Mesendoderm (in vitro differentiated cells): ENCODE measurements at places on chromosomes 13 and 19.

DNA sequence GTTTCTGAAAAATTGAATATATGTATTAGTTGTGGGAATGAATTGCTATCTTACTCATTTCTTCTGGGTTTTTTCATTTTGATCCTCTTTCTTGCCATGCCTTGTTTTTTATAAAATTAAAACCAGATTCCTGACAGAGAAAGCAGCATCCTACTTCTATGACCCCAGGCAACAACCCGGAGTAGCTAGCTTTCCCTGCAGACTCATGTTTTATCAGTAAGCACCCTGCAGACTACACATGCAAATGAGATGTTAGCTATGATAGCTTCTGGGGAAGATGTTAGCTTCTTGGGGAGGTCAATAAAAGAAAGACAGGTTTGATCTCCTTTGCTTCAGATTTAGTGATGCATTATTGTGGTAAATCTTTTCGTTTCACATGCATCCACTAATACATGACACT is 1598.6 kb downstream of the SLITRK5 start:
- peak; percentile 78 for DNase-seq

DNA sequence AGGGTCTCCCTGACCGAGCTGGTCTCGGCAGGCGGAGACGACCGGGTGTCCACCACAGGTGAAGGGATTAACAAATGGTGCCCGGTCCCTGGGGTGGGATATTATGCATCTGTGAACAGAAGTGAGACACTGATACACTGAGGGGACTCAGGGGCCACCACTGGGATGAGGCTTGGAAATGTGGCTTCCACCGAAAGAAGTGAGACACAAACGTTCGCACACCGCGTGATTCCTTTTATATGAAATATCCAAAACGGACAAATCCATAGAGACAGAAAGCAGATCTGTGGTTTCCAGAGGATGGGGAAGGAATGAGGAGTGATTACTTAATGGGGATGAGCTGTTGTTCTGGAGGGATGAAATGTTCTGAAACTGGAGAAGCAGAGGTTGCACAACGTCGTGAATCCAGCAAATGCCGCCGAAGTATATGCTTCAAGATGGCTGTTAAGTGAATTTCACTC is 47.5 kb downstream of the C13orf46 start:
- DNase-seq = no peak

GRCh38 chr13:94057618-94058186 is 421.8 kb downstream of the DCT start:
- DNase-seq = no peak

DNA sequence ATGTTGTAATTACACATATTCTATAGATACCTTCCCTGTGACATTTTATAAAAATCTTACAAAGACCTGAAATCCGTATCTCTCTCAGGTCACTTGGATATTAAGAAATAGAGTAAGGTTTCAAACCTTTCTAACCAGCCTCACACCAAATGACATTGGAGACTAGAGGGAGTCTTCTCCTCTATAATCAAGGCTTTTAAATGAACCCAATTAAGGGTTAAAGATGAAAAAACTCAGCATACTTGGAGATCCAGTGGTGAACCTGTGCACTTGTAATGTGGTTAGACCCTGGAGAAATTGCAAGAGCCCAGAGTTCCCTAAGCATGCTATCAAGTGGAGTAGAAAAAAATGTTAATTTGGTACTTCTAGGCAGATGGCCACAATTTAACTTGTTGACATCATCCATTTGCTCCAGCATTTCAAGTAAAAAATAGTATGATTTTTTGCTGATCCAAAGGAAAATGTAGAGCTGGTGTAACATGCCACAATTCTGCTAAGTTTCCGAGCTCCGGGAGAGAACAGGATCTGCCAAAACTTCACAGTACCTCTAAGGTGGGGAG is 554.1 kb upstream of the MIR17HG start:
- DNase-seq = no peak

- peak; percentile 85 for DNase-seq
Measured at GRCh38 chr13:71867131-71867814, at the start of gene DACH1. Gene DACH1 (minus strand): TSS chr13:71867204.

GRCh38 chr19:19366434-19367396 is 38.8 kb upstream of the GATAD2A start:
- DNase-seq = peak; percentile 94

- peak; percentile 35 for DNase-seq
Measured at GRCh38 chr13:30572859-30573275, 44.9 kb upstream of the USPL1 start.

- peak; percentile 48 for DNase-seq
Measured at GRCh38 chr13:25286308-25286968, 850 bp downstream of the MTMR6 start.

DNA sequence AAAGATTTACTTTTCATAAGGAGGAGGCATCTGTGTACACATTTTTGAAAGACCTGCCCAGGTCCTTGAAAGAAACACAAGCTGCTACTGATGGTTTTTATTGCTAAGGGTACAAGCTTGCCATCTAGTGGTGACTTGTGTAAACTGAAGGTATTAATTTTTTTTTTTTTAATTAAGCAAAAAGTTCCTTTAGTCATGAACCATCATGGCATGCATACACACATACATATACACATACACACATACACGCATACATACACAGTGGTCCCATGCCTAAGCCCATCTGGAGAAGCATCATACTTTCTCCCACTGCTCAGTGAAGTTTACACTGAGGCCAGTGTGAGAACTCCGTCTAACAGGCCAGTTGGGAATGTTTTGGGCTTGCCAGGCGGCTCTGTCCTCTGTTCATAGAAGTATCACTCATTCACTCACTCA is 312.5 kb downstream of the DCLK1 start:
- peak; percentile 40 for DNase-seq

DNA sequence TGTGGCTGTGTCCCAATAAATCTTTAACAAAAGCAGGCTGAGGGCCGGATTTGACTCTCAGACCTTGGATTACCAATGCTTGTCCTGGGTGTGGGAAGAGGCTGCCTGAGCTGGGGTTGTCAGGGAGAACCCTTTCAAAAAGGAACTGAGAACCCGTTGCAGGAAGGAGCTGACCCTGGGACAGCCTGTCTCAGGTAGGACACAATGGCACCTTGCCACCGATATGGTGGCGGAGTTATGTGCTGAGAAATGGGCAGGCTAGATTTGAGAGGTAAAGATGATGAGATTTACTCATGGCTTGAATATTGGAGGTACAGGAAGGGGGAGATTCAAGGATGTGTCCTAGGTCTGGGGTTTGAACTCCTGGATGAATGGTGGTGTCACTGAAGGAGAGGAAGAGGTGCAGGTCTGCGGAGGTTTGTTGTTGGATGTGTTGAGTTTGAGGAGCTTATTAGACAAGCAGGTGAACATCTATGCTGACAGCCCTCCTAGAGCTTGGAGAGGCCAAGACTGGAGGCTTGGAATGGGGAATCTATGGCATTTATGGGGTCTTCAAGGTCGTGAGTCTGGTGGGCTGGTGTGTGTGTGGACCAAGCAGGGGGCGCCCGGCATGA is 7.2 kb downstream of the PLEKHF1 start:
- no peak for DNase-seq

GRCh38 chr13:46288570-46289259 is 77.0 kb downstream of the LRRC63 start:
- peak; percentile 79 for DNase-seq

GRCh38 chr19:13037731-13038130 is 42.5 kb downstream of the NFIX start:
- no peak for DNase-seq

DNA sequence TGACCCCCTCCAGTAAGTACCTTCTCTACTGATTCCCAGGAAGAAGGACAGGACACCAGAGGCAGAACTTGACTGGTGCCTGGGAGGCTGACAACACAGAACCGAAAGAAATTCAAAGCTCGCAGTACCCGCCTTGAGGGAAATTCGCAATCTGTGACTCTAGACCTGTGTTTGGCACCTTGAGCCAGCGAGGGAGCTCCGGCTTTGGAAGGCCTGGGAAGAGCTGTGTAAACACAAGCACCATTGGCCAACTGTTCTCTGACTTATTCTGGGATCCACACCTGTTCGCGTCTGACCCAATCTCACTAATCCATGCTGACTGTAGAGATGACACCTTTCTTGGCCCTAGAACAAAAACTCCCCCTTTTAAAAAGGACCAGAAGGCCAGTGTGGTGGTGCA is 50.7 kb downstream of the CEBPG start:
- no peak for DNase-seq

DNA sequence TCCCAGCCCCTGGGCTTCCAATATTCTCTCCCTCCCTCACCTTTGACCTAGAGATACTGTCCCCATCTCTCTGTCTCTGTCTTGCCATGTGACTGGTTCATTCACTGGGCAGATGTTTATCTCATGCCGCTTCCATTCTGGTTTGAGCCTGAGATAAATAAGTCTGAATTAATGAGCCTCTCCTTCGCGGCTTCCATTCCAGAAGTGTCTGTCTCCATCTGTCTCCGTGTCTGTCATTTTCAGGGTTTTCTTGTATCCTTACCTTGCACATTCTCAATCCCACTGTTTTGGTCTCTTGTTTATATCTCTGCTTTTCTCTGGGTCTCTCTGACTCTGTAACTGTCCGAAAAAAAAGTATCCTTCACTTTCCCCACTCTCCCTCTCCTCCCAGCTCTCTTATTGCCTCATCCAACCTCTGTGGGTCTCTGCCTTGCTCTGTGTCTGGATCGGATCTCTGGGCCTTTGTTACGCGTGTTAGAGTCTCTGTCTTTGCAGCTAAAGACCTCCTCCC is 4.3 kb downstream of the SPHK2 start:
- no peak for DNase-seq

- peak; percentile 75 for DNase-seq
Measured at GRCh38 chr13:99958406-99959126, 13.0 kb downstream of the ZIC5 start.

GRCh38 chr13:94622344-94622743 is 20.7 kb downstream of the GPR180 start:
- DNase-seq = no peak

DNA sequence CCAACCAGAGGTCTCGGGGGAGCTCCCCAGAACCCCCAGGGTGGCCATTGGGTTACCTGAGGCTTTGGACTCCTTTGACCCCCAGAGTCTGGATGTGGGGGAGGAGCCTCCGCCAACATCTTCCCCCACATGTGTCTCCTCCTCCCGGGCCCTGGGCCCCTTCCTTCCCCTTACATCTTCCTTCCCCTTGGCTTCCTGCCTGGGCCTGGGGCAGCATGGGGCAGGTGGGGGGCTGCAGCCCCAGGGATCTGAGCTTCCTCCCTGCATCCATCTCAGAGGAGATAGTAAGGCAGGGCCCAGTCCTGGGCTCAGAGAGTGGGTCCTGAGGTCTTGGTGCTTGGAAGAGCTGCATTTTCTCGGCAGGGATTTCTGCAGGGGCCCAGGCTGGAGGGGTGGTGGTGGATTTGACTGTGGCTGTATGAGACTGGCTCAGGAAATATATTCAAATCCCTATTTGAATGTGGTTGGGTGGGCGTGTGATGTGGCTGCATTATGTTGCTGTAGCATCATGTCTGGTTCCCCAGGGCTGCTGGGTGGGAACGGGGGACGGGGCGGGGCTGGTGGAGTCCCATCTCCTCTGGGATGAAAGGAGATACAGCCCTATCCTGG is 919 bp downstream of the VAV1 start:
- DNase-seq = no peak

DNA sequence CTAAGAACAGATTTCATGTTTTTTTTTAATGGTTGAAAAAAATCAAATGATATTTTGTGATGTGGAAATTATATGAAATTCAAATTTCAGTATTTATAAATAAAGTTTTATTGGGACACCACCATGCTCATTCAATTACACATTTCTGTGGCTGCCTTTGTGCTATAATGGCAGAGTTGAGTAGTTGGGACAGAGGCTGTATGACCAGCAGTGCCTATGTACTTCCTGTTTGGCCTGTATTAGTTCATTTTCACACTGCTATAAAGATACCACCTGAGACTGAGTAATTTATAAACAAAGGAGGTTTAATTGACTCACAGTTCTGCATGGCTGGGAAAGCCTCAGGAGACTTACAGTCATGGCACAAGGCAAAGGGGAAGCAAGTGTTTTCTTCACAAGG is 33.6 kb downstream of the AKAP11 start:
- no peak for DNase-seq

- DNase-seq = peak; percentile 66
Measured at GRCh38 chr13:44104969-44105368, 225.3 kb downstream of the LACC1 start.

DNA sequence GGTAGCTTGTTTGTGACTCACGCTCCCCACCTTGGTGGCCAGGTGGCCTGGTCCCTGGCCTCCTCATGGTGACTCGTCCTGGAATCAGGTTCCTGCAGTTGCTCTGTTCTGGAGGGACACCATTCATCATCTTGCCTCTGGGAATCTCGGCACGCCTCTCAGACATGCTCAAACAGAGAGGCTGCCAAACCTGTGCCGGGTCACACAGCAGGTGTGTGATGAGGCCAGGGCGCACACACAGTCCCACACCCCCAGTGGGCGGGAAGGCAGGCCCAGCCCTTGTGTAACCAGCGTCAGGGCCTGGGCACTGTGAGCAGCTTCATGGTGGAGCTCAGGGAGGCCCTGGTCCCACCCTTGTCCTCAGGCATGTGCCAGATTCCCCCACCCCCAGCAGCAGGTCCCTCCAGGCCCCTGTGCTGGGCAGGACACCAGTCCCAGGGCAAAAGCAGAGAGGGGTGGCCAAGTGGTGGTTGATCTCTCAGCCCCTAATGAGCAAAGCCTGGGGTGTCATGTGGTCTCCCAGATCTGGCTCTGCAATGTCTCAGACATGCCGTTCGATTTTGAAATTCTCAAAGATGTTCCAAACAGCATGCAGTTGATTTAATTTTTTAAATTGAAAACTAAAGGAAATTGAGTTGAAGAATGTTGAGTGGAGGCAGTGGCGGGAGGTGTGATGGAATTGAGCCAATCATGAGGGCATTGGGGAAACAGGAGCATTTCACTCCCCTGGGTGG is 12.1 kb downstream of the CEBPA start:
- DNase-seq = no peak

GRCh38 chr19:19563348-19563848 is 25.3 kb downstream of the CILP2 start:
- DNase-seq = no peak

DNA sequence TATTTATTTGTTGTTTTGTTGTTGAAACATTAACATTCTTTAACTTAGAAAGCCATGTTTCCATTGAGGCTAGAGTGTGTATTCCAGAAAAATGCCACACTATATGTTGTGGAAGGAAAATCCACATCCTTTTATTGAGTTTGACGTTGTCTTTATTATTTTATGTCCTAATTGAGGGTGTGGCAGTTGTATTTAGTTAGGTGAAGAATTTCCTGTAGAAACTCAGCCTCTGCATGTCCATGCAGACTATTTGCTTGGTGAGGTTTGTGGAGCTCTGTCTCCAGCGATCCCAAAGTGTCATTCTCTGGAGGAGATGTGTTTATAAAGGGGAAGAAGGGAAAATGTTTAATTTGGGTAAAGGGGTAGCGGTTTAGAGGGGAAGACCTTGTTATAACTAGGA is 46.6 kb downstream of the AKAP11 start:
- no peak for DNase-seq

GRCh38 chr19:51511353-51511752 is 9.8 kb upstream of the SIGLEC12 start:
- peak; percentile 4 for DNase-seq

- peak; percentile 60 for DNase-seq
Measured at GRCh38 chr13:41905600-41906254, 55.2 kb downstream of the VWA8 start.
